Activated CD4-positive, alpha-beta T cell treated with anti-CD3 and anti-CD28 coated beads for 1 hour (primary cell): ENCODE measurements at places on chromosomes 3 and 15.

- no peak for DNase-seq
These were observed 48.6 kb downstream of the FOXL2 start for GRCh38 chr3:138898301-138898700.

DNA sequence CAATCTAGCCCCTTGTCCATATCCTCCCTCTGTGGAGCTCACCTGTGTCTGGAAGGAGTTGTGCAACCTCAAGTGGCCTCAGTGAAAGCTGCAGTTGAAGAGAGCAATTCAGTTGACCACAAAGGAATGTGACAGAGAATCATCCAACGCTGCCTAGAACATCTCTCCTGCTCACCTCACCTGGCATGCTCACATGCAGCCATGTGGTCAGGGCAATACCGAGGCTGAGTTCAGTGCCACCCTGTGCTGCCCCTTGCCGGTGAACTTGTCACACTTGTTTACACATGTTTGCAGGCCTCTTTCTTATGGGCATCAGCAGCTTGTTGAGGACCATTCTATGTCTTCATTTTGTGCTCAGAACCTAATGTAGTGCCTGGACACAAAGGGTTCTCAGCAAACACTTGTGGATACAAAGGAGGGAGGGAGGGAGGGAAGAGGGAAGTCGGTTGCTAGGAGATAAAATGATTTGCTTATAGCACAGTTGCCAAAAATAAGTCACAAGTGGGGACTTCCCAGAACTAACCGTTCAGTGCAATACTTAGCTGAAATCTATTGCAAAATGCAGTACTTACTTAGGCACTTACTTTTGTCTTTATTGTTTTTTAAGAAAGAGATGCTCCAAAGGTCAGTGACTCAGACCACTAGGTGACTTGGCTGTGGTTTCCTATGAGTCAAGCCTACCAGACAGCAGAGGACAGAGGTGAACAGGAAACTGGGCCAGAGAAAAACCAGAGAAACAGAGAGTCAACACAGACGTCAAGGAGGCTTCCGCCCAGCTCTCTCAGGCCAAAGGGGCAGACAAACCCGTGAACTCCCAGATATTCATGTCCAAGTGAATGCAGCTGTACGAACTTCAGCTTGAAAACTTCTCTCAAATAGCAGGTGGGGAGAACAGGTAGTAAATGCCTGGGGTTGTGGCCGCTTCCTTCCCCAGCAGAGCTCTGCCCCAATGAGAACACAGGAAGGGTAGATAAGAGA lies 227.8 kb upstream of the CTNNB1 start:
- DNase-seq = no peak

- no peak for DNase-seq
These were observed 402.6 kb downstream of the CNTN6 start for GRCh38 chr3:1495466-1495865.

DNA sequence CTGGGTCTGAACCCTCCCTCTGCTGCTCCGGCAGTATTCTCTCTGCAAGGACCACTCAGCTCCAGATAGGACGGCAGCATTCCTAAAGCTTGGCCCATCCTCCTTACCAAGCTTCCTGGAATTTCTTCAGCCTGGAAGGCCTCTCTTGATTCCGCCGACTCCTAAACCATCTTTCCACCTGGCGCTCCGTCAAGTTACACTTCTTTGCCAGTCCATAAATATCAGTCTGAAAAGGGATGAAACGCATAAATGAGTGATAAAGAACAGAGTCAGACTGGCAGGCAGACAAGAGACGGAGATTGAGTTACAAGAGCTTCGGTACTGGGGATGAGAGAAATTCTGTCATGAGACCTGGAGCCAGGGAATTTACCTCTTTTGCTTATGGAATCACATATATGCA lies 44.3 kb downstream of the CERS3 start:
- no peak for DNase-seq

DNA sequence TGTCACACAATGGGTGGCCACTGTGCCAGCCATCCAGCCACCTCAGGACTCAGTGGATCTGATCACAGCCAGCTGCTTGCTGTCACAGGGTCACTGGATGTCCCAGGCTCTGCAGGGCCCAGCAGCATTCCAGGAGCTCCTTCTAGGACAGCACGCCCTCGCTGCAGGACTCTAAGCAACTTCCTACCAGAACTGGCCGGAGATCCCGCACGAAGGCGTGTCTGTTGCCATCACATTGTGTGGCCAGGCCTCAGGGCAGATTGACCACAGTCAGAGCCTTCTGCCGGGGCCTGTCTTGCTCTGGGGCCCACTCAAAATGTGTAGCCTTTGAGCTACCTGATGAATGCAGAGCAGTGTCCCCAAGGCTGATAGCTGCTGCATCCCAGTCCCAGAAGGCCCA lies 24.6 kb downstream of the DNAJB8 start:
- DNase-seq = no peak

- DNase-seq = no peak
These were observed 7.8 kb downstream of the SCG5 start for GRCh38 chr15:32649342-32649741.

DNA sequence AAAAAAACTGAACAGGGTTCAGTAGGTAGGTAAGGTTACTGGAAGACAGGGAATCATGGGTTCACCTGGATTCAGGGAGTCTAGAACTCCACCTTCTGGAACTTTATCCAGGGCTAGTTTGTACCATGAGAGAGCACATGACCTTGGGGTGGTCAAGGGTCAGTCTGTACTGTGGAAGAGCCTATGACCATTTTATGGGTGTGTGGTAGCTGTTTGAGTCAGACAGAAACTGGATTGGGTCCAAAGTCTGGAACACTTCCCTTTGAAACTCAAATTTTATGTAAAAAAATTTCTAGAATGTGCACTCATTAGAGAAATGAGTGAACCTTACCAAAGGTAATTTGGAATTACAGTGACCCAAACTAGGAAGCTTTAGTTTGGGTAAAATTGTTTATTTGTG lies 486.0 kb upstream of the AGTR1 start:
- no peak for DNase-seq

DNA sequence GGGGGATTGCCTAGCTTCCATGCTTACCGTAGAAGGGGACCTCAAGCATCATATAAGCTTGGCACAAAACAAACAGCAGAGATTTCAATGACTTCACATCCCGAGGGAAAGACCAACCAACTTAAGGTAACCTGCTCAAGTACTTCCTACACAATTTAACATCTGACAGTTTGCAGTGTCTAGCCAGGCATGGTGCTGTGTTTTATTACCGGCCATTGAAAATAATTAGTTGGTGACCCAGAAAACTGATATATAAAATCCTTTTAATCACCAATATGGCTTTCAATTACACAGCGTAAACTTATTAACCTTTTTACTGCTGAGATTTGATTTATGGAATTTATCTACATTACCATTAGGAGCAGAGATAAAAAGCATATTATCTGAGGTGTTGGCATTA lies 268.3 kb downstream of the ARRDC4 start:
- no peak for DNase-seq

- DNase-seq = no peak
These were observed 110.8 kb downstream of the DUT start for GRCh38 chr15:48442011-48442410.

DNA sequence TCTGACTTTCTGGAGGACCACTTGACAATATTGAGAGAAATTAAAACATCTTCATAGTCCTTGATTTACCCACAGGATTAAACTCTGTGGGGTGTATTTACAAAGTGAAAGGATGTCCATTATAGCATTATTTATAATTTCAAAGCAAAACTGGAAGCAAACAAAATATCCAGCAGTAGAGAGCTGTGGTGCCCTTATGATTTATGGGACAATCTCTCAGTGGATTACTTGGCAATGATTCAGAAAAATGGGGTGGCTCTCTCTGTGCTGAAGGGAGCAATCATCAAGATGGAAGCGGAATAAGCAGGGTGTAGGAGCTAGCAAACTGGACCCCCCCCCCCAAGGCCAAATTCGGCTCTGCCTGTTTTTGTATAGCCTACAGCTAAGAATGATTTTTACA lies 9.0 kb downstream of the PPCDC start:
- DNase-seq = no peak

GRCh38 chr15:85649372-85649771 lies 145.4 kb downstream of the KLHL25 start:
- no peak for DNase-seq

GRCh38 chr3:62589078-62589477 lies 215.7 kb upstream of the FEZF2 start:
- DNase-seq = no peak

- DNase-seq = no peak
These were observed 906.1 kb downstream of the CADM2 start for GRCh38 chr3:85864896-85865295.

DNA sequence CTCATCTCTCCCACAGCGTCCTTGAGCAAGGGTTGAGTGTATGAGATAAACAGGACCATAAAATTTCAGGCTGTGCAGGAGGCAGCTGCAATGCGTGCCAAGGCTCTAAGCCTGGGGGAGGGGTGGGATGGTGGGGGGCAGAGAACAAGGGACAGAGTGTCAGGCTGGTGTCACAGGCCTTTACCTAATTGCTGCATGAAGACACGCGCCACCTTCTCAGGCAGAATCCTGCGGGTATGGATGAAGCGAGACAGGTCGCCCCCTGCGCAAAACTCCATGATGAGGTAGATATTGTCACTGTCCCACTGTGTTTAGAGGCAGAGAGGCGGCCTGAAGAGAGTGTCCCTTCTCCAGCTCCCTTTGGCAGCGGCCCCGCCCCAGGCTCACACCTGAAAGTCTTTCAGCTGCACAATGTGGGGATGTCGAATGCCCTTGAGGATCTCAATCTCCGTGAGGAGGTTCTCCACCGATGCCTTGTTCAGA lies 1.0 kb downstream of the ULK3 start:
- DNase-seq = no peak

- no peak for DNase-seq
These were observed 9.7 kb upstream of the CD80 start for GRCh38 chr3:119569156-119569555.

GRCh38 chr15:40766194-40766815 lies 2.4 kb downstream of the GCHFR start:
- no peak for DNase-seq

DNA sequence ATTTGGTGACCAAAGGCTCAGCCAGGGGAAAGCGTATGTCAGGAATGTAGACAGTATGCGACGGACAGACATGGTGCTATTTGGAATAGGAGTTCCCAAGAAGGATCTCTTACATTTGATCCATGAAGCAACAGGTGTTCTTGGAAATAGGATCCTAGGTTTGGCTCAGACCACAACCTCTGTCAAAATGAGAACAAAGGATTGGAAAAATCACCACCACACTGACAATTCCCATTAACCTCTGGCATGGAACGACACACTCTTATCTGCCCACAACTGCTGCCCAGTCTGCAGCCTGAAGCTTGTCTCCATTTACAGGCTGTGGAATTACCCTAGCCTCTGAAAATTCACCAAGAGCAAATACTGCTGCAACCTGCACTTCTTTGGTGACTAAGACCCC lies 33.6 kb upstream of the LRRN1 start:
- no peak for DNase-seq

DNA sequence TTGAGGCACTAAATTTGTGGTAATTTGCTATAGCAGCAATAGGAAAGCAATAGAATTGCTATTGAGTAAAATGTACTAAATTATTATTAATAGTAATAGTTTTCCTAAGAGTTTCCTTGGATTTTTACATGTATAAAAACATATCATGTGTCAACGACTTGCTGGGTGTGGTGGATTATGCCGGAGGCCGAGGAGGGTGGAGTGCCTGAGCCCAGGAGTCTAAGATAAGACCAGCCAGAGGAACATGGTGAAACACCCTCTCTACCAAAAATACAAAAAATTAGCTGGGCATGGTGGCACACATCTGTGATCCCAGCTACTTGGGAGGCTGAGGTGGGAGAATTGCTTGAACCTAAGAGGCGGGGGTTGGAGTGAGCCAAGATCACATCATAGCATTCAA lies 749.9 kb downstream of the TBL1XR1 start:
- DNase-seq = no peak

GRCh38 chr3:196140224-196140623 lies 58.3 kb upstream of the TFRC start:
- DNase-seq = no peak

- DNase-seq = no peak
These were observed 265.4 kb downstream of the CNTN3 start for GRCh38 chr3:74349015-74349414.

DNA sequence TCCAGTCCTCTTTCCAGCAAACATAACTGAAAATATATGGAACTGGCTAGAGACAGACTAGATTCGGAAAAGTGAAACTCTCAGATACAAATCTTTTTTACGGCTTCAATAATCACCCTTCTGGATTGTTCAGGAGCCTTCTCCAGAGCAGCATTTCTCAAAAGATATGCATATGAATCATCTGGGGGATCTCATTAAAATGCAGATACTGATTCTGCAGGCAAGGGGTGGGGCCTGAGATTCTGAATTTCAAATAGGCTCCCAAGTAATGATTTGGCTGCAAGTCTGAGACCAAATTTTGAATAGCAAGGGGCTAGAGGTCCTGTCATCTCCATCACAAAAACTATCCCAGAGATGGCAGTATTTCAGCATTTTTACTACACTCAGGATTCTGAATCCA lies 165.4 kb downstream of the CTNNB1 start:
- no peak for DNase-seq

DNA sequence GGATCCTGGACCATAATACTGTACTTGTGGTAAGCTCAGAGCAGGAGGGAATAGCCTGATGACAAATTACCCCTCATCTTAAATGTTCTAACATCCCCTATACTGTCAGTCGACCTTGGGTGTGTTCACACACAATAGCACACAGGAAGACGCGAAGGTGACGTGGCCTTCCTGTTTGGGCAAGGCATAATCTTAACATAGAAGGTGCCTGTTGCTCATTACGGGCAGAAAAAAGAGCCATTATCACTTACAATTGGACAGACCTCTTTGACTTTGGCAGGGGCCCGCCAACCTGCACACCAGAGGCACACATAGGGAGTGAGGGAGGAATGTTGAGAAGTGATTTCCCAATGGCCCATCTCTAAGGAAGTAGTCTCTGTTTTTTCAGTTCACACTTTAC lies 144.2 kb downstream of the ANO10 start:
- DNase-seq = peak; percentile 52

GRCh38 chr15:51580385-51580784 lies 42.2 kb downstream of the DMXL2 start:
- DNase-seq = no peak

GRCh38 chr3:113659996-113660395 lies 36.4 kb downstream of the USF3 start:
- DNase-seq = no peak

DNA sequence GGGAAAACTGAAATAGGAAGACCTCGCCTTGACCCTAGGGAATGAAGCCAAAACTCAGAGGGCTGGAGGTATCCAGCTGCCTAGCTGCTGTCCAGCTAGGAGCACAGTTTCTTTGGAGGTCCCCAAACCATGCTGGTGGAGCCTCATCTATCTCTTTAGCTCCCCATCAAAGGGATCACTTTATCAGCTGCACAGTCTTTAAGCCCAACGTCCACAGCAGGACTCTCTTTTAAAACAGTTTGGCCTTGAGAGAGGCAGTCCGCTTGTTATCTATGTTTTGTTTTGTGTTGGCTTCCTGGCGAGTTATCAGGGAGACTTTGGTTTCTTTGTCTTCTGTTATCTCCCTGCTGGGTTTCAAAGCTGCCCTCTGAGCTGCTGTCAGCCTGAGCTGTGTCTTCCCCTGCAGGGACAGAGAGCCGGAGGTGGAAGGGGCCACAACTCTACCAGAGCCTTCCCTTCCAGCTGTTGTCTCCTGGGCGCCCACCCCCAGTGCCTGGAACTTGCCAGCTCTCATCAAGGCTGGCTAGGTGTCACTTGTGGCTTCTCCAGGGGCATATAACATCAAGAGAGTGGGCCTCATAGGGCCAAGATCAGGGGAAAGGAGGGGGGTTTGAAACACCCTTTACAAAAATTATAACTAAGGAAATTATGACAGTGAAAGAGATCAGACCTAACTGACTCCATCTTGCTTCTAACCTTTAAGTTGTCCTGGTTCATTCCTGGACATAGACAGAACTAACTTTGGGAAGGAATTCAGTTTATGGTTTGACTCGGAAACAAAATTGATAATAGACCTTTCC lies 61.4 kb upstream of the C15orf39 start:
- no peak for DNase-seq
